ENCODE measurements at places on chromosomes 7 and 10.
A peak's percentile ranks its signal among the peaks of the same experiment; 100 is the strongest.

DNA sequence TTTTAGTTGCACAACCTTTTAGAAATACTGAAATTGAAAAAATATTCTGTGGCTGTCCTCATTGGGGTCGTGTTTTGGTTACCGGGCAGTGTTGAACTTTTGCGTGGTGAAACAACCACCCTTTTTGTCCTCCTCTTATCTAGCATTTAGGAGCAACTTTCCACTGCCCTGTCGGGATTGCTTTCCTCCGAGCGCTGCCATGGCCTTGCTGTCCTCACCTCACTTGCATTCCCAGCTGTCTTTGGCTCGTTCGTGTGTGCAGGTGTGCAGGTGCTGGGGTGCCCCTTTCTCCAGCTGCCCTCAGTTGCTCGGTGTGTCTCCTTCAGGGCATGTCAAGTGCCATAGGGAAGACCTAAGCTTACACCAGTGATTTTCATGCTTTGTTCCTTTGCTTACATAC is 116.9 kb upstream of the GJD4 start:
- DNase-seq, result no peak

DNA sequence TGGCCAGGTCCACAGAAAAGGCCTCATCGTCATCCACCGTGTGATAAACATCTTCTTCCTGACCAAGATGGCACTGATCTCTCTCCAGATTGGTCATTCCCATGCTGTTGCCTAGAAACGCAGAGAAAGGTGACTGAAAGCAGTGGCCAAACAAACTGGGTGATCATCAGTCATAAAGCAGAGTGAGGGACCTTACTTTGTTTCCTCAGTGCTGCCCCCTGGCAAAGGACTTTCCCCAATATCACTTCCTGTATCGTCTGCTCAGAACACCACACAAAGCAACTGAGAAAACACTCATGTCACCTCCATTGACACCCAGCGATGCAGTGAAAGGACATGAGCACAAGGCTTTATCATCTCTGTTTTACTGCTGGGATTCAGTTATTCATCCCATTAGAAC is 40.0 kb upstream of the TM9SF3 start:
- no peak for DNase-seq

GRCh38 chr10:69056129-69056528 is 31.8 kb upstream of the SRGN start:
- DNase-seq, result peak; percentile 43

DNA sequence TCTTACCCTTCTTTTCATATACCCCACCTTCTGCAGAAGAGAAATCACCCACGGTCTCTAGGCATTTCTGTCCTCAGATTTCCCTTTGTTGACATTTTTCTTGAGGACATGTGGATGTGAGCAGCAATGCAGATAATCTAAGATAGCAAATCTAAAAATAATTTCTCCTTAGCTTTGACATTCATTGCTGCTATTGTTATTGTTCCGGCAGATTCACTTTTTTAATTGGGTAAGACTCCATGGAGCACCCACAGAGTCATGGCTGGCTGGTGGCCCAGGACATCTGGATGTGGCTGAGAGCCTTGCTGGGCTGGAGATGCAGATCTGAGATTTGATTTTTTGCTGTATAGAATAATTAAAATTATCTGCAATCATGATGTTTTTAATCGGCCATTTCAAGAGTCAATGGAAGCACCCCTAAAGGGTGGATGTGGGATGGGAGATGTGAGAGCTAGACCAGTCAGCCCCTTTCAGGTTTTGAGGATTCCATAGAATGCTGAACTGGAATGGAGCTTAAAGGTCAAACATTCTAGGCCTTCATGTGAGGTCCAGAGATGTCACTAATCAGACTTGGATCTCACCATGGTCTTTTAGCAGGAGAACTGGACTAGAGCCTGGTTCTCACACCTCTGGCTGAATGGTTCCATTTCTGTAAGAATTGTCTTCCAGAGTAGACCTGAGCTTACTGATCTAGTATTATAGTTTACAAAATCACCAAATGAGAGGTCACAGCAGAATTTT is 37.5 kb downstream of the TAS2R41 start:
- no peak for DNase-seq

- no peak for DNase-seq
These were observed 7.2 kb downstream of the CPA2 start for GRCh38 chr7:130273933-130274255.
